ENCODE measurements at places on chromosomes 2 and 18. TPM values are rescaled to one million over a fixed set of nuclear protein-coding genes. Genes with fewer than 3 reads are reported as not detected.

Gene ALPP
- not detected for total RNA-seq

Gene UGT1A3
- total RNA-seq, result not detected

GRCh38 chr2:99139003-99139402 lies 2.5 kb upstream of the C2orf15 start:
- DNase-seq, result no peak

DNA sequence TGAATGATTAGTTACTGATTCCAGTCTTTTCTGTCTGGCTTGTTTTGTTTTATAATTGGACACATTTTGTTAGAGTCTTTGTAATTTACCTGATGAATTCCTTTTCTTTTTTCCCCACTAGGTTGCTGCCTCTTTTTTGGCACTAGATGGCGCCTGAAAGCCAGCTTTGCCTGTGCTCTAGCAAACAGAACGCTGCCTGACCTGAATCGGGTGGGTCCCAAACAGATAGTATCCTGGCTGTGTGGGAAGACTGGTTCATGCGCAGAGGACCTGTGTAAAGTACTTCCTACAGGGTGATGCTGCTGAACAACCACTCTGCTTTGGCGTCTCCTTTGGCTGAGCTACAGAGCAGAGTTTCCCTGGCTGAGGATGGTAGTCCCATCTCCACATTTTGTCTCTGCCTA lies 288.2 kb downstream of the IKZF2 start:
- no peak for DNase-seq

DNA sequence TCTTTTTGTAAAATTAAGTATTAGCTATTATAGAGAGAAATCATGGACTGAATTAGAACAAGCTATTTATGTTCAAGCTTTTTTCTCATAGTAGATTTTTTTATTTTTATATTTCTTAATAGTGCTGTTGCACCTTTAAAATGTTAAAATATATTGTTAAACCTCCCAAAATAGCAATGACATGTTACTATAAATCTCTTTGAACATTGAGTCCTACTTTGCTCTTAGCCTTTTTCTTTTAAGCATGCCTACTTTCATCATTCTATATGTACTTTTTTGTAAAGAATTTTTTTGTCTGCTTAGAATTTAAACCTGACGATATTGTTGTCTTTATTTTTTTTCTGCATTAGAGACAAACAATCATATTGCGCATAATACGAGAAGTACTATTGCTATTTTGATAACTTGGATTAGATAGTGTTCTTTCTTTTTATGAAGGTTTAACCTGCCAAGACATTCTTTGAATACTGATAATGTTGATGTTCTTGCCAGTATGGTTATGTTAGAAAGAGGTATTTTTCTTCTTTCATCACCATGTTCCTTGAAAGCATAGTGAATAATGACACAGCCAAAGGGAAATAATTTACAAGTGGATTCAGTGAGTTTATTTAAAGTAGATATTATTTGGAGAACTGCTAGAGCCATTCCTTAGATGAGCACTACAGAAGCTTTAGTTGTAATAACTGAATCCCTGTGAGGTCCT lies 40.6 kb downstream of the PMS1 start:
- no peak for DNase-seq

Gene PROM2
- 3.4 TPM for total RNA-seq

- peak; percentile 97 for DNase-seq
Measured at GRCh38 chr2:113791697-113792590, 35.5 kb upstream of the SLC35F5 start.

Gene MROH2A
- total RNA-seq, result not detected

DNA sequence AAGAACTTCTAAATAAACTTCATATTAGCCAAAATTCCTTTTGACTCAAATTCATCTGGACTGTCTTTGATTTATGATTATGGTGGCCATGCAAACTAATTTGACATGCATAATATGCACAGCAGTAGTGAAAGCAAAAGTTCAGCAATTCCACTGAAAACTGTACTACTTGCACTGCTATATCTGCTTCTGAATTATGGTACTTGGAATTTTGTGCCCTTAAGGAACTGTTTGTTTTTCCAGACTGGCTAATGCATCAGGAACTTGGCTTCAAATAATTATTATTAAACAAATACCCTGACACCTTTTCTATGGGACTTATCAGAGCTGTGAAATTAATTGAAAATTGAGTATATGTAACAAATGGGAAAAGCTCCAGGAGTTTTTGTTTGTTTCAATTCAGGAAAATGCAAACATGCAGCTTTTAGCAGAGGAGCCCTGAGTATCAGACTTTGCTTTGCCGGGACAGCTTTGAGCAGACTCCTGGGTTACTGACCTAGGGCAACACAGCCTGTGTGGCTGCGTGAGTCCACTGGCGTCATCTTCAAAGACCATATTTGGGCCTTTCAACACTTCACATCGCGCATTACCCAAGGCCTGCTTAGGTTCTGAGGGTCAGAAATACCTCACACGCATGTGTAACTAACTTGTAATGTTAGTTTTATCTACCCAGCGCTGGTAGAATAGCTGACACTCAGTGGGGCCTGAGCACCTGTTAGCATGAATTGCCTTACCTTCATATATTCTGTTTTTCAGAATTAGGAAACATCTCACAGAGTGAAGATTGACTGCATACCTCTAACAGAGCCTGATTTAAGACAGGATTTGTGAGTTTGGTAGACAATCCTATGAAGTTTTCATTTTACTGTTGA lies 35.4 kb downstream of the CFAP221 start:
- no peak for DNase-seq

Gene PCBP1
- total RNA-seq, result 144 TPM

GRCh38 chr2:218658671-218659257 lies 659 bp downstream of the ZNF142 start:
- DNase-seq, result no peak

Gene DLX1
- not detected for total RNA-seq

DNA sequence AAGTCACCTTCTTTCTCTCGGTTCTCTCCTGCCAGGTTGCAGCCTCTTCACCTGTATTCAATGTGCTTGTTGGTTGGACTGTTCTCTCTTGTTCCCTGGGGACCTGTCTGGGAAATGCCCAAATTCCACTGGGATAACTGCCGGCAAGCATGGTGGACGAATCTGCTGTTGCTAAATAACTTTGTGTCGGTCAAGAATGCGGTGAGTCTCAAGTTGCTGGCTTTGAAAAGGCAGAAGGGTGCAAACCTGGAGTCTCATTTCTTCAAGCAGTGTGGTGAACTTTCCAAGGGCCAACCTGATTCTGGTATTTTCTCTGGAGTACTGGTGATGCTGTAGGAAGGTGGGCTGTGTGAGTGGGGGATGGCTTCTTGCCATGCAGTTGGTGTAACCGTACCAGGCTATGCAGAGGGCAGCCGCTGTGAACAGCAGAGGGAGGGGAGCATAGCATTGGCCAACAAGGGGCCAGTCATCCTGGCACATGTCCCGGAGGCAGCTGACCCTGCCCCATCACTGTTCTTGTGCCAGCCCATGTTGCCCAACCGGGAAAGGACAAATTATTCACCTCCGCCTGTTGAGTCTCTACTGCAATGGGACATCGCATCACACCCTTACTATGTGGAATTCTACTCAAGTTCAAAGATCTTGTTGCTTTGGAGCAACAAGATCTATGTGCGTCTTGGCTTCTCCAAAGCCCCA lies 88.1 kb upstream of the SEC11C start:
- DNase-seq, result no peak

Gene CXCR1
- total RNA-seq, result not detected

Gene FER1L5
- total RNA-seq, result not detected
